ENCODE measurements at places on chromosomes 1 and 21.

GRCh38 chr21:29157080-29157479 is 26.6 kb downstream of the MAP3K7CL start:
- no peak for DNase-seq

DNA sequence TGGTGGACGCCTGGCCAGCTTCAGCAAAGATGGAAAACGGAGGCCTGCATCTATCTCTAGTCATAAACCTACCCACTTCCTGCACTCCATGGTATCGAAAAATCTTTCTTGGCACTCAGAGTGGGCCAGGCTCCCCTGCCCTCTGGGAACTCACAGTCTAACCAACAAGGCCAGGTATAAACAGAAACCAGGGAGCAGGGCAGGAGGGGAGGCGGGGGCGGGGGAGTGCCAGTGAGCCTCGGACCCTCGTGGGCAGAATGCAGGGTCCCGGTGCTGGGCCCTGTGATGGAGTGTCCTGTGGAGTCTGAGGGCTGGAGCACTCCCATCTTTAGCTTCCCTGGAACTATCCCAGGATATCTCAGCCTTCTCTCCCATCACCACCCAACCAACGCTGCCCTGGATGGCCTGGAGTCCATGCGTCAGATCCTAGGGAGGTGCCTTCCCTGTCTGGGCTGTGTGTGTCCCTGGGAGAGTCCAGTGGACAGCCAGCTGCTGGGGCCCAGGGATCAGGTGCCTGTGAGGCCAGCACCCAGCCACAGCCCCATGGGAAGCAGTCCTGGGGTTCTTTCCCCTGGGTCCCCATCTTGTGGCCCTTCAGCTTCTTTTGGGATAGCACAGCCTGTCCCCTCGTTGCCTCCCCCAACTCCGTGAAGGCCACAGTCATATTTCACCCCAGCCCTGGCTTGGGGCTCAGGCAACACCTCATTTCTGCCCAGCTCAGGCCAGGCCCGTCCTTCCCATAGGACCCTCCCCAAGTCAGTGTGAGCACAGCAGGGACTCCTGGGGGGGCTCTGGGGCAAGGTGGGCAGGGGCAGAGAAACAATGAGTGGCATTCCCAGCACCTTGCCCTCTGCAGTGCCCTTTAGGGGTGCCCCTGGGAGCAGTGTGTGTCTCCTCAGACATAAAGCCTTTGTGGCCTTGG is 1.1 kb upstream of the EPS8L3 start:
- DNase-seq, result no peak

DNA sequence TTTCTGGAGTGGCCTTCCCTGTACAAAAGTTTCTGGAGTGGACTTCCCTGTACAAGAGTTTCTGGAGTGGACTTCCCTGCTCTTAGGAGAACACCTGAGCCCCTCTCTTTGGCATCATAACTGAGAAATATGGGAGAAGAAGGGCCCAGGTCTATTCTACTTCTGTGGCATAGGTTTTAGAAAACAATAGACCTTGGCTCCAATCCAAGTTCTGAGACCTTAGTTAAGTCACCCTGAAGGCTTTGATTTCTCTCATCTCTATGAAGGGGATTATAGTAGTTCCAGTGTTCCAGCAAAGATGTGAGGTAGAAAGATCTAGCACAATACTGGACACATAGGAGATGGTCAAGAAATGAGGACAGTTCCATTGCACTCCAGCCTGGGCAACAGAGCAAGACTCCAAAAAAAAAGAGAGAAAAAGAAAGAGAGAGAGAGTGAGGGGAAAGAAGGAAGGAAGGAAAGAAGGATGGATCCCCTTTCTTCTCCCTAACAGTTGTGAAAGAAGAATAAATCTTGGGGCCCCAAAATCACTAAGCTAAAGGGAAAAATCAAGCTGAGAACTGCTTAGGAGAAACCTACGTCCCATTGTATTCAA is 13.3 kb upstream of the EIF4G3 start:
- no peak for DNase-seq

DNA sequence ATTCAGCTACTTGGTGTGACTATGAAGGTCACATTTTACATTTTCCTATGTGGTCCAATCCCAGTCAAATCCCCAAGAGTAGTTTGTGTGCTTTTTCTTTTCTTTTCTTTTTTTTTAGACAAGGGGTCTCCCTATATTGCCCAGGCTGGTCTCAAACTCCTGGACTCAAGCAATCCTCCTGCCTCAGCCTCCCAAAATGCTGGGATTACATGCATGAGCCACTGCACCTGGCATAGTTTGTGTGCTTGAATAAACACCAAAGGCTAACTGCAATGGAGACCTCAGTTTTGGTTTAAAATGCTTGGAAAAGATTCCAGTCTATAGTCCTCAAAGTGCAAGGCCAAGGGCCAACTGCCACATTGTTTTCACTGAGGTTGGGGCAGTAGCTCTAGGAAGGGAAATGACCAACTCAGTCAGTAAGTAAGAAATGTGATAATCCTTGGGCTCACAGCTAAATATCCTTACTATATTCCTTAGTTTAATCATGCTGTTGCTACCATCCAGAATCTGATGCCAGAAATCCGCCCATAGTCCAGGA is 38.6 kb downstream of the EIF2B3 start:
- DNase-seq, result no peak

GRCh38 chr1:228465571-228466146 is 21.5 kb upstream of the RNF187 start:
- DNase-seq, result no peak

DNA sequence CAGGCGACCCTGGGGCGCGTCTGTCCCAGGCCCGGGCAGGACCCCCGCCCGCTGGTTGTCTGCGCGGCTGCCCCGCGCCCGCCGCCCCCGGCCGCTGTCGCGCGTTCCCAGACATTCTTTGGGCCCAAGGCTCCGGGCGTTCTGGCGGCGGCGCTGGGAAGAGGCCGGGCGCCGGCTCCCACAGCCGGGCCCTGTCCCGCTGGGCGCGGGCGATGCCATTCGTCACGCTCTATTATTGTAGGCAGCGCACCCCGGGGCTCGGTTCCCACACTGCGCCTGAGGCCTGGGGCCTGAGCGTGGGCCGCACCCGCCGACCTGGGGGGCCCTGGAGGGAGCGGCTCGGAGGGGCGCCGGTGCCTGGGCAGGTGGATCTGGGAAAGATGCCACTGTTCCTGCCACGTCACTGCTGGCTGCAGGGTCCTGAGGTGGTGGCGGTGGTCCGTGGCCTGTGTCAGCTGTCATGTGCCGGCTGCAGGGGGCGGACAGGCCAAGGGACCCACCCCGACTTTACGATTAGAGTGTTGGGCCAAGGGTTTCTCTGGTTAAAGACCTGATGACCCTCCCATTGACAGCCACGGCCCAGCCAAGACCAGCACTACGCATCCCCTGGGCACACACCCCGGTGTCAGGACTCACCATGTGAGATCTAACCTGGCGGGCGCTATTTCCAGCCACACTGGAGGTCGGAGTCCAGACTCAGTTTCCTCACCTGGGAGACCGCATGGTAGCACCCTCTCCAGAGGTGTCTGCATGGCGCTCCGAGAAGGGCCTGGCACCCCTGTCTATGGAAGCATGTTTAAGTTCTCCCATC is 55.1 kb upstream of the ADARB1 start:
- no peak for DNase-seq

GRCh38 chr1:18644973-18645746 is 14.5 kb downstream of the PAX7 start:
- DNase-seq, result no peak

DNA sequence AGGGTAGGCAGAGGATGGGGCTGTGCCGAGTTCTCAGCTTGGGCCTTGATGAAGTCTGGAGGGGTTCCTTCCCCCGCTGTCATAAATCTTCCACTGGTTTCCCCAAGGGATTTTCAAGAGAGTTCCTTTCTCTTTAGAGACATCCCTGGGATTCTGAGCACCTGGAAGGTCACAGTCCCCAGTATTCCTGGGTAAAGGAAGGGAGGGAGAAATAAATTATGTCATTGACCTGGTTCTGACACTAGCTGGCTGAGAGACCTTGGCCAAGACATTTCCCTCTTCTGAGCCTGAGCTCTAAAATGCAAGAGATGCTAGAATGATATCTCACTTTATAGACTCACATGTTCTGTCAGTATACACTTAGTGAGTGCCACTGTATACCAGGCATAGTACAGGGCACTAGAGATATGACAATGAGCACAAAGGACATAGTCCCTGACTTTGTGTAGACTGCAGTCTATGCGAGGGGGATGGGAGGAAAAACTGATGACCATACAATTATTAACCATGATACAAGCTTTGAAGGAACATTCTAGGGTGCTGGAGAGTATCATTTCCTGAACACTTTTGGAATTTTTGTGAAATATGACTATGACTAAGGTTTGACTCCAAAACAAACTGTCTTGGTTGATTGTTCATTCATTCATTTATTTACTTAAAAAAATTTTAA is 165.8 kb upstream of the JUN start:
- no peak for DNase-seq

DNA sequence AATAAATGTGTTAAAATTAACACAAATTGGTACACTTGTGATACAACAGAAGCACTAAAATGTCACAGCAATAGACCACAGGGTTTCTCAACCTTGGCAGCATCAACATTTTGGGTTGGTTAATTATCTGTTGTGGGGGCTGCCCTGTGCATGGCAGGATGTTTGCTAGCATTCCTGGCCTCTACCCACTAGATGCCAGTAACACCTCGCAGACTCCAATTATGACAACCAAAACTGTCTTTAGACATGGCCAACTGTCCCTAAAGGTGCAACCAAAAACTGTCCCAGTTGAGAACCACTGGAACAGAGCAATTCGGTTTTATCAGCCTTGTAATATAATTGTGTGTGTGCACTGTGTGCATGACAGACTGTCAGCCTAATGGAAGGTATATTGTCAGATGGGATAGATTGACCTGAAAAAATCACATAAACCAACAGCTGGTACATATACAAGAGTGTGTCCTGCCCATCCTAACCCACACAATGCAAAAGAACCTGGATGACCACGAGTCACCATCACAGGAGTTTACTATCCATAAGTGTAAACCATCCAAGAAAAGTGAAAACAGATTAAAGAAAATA is 13.5 kb upstream of the ERG start:
- DNase-seq, result no peak

DNA sequence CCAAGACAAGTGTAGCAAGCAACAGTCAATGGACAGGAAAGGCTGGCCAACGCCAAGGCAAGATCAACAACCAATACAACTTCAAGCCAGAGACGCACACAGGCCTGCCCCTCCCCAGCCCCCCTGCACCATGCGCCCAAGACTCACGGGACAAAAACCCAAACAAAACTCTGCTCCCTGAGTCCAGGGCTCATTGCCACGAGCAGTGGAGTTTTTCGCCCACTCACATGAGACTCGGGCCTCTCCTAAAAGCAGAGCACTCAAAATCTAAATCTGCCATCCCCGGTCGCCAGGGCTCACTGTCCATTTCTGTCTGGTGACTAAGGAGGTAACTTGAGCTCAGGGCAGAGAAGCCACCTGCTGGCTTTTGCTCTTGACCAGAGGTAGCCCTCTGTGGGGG is 174.8 kb downstream of the CLIC6 start:
- DNase-seq, result no peak

DNA sequence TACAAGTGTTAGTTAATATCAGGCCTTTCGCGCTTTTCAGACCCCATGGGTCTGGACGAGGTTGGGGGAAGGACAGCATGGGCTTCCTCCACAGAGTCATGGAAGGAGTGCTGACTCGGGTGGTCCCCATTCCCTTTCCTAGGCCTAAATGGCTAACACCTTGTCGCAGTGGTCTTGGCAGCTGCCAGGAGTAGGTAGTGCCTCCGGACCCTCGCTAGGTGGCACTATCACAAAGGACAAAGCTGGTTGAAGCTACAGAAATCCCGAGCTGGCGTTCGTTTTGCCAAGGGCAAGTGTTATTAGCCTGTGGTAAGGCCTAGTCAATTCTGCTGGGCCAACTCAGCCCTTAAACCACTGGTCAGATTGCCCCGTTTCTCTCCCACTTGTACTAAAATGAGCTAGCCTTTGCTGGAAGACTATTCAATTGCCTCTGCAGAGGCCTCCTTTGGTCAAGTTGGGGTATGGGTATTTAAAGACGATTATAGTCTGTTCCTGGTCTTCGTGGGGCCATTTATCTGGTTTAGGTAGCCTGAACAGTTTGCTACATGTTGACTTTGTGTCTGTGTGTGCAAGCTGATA is 1.1 kb upstream of the UBE2Q1 start:
- peak; percentile 76 for DNase-seq

DNA sequence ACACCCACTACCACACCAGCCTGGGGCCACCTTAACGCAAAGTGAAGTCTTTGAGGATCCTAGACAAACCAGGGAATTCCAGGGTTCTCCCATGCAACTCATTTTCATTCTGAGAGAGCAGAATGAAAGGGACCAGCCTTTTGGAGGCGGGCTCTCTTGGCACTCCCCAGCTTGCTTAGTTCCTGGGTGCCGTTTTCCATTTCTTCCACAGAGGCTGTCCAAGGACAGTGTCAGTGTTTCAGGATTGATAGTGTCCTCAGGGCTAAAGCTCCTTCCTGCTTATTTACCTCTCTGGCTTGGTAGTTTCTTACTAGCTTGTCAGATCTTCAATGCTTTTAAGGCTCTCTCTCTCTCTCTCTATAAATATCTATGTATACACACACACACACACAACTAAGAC is 30.1 kb upstream of the GNG4 start:
- no peak for DNase-seq

GRCh38 chr1:206716870-206717673 is 32.4 kb downstream of the MAPKAPK2 start:
- DNase-seq, result no peak

DNA sequence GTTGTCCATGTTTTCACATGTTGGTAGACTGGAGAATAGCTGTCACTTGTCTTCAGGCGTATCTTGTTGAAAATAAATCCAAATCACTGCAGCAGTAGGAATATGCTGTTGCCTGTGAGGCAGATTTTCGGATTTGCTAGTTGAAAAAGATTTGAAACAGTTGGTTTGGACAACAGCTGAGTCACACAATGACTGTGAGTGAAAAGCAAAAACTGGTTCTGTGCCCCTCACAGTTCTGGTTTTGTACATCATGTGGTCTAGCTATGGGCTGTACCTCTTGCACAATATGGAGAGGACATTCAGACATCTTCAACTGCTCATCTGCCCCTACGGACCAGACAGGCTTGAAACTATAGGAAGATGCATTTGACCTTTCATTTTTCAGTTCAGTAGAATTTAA is 1.8 kb downstream of the ARF1 start:
- no peak for DNase-seq

- DNase-seq, result peak; percentile 34
These were observed 2.6 kb downstream of the AHDC1 start for GRCh38 chr1:27601321-27601770.

GRCh38 chr1:156505679-156506298 is 5.2 kb upstream of the MEF2D start:
- DNase-seq, result no peak

- no peak for DNase-seq
These were observed 16.4 kb upstream of the MTF1 start for GRCh38 chr1:37875833-37876232.

GRCh38 chr1:9198538-9199361 is 35.8 kb upstream of the H6PD start:
- no peak for DNase-seq

- DNase-seq, result no peak
These were observed 15.8 kb downstream of the CTSS start for GRCh38 chr1:150749720-150750311.

DNA sequence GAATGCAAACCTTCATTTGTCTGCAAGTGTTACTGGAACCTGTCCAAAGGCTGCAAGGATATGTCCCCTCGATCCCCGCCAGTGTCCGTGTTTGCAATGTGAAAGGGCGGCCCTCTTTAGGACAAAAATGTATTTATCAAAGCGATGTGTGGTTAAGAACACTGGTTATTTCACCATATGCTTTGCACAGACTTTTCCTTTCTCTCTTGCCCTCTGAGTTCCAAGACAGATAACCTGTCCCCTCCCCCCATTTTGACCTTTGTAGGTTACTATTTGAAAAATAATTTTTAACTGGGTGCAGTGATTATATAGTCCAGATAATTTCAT is 1.8 kb downstream of the CHRM3 start:
- no peak for DNase-seq

Measured in germinal center (tissue), 1 donor.